ENCODE measurements at places on chromosomes 7 and 10.
A peak's percentile ranks its signal among the peaks of the same experiment; 100 is the strongest.

GRCh38 chr7:139494835-139495579 lies 11.5 kb upstream of the KLRG2 start:
- peak; percentile 60 for DNase-seq

DNA sequence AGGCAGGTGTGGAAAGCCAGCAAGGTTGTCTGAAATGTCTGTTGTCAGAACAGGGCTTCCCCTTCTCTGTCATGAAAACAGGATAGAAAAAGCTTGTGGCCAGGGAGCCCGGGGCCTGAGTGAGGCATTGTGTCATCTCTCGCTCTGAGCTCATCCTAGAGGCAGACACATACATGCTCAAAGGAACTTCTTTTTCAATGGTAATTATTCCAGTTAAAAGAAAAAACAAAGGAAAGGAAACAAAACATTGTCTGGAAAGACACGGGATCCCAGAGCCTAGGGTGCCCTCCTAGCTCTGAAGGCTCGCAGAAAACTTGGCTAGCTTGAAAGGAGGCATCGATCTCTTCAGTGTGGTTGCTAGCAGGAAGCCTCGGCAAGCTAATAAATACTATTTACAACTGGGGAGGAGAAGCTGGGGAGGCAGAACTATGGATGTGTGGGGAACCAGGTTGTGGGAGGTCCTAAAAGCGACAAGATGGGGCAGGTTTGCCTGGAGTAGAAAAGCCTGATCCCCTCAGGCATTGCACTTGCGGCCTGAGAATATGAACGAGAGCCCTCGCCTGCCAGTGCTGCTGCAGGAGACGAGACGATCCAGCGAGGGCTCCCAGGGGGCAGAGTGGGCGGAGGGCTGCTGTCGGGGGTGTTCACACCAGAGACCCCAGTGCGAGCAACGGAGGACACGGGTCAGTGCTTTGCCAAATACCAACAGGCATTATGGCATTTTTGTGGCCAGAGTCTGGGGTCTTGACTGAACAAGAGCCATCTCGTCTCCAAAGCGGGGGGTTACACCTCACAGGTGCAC lies 32.8 kb upstream of the DGKI start:
- no peak for DNase-seq

DNA sequence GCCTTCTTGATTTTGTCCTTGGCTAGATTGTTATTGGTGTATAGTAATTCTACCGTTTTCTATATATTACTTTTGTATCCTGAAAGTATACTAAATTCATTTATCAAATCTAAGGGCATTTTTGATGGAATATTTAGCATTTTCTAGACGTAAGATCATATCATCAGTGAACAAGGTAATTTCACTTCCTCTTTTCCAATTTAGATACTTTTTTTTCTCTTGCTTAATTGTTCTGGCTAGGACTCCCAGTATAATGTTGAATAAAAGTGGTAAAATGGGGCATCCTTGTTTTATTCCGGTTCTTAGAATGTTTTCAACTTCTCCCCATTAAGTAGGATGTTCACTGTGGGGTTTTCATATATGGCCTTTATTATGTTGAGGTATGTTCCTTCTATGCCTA lies 260.7 kb downstream of the POLR1F start:
- no peak for DNase-seq

DNA sequence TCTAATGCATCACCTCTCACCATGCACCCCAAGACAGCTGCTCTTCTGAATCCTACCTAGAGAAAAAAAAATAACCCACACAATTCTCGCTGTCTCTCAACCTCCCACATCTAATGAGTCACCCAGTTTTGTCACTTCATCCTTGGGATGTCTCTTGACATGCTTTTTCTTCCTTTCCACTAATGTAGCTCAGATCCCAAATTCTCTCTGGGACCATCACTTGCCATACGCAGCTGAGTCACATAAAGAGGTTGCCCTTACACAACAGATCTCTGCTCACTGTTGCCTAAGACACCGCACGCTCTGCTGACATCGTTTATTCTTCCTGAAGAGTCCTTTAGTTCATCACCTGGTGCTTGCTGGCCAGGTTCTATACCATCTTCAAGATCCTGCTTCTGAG lies 606.0 kb upstream of the GALNT17 start:
- DNase-seq: no peak

DNA sequence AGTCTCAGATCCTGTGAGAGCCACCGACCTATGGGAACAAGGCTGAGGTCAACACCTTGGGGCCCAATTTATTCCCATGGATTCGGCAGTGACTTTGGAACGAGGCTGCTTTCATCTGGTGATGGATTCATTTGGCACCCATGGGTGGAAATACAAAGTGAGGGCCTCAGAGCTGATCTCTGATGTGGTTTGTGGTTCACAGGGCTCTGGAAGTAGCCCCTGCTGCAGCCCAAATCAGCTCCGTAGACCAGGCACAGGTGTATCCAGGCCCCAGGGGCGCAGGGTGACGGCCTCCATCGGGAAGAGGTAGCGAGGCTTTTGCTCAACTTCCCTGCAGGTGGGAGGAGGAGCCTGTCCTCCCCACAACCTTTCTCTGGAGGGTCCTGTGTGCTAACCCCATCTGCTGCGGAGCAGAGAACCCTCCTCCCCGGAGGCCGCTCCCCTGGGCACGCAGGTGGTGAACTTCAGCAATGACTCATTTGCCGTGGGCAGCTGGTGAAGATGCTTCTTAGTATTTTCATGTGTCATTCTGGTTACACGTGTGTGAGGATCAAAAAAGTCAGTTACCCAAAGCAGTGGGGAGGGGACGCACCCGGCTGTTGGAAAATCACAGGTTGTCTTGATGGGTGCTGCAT lies 7.5 kb upstream of the JAKMIP3 start:
- no peak for DNase-seq

DNA sequence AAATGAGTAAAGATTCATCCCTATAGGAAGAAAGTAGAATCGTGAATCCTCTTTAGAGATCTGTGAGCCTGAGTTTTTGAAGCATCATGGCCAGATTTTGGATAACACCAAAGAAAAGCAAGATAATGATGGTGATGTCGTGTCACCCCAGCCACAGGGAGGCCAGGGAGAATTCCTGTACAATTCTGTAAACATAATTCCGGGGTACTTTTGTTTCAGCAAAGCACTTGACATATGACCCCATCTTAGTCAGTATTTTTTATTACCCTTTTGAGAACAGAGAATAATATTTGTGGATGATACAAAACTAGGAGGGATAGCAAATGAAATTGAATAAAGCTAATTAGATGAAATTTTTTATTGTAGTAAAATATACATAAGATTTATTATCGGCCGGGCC lies 33.8 kb downstream of the NACAD start:
- DNase-seq: no peak

GRCh38 chr10:17226891-17227303 lies 1.1 kb upstream of the VIM start:
- DNase-seq: no peak

DNA sequence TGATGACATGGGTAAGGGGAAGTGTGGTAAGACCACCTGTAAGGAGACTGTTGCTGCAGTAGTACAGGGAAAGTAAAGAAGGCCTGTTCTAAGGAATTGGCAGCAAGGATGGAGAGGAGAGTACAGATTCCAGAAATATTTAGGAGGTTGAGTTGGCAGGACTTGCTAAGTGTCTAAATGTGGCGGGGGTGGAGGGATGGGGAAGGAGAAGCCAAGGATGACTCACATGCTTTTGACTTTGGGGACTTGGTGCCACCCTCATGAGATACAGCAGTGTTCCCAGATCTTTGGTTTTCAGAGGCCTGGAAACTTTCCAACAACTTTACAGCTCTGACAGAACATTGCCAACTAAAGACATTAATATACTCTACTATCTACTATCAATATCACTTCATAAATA lies 45.4 kb downstream of the CDK6 start:
- no peak for DNase-seq

GRCh38 chr10:36232935-36233334 lies 590.8 kb upstream of the FZD8 start:
- no peak for DNase-seq

GRCh38 chr7:23963461-23964165 lies 253.6 kb downstream of the STK31 start:
- no peak for DNase-seq

- DNase-seq: no peak
Measured at GRCh38 chr7:129010075-129010474, 44.8 kb downstream of the TNPO3 start.

DNA sequence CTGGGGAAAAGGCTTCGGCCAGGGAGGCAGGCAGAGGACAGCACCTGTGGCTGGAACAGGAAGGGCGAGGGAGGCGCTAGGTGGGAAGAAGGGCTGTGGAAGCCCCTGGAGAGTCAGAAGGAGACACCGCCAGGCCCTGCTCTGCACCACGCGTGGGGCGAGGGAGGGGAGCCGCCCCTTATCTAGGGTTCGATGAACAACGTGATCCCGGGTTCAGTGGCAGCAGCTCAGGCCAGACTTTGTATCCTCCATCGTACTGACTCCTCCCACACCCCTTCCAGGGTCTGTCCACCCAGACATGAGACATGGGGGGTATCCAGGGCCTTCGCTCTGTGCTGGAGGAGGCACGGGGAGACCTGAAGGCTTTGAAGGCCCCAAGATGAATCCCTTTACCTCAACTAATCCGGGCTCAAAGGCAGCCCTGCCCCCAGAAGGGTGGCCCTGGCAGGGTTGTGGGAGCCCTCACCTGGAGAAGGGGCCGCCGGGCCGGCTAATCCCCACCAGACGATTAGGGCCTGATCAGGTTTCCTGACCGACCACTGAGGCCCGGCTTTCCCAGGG lies 110.8 kb downstream of the PDGFA start:
- no peak for DNase-seq

DNA sequence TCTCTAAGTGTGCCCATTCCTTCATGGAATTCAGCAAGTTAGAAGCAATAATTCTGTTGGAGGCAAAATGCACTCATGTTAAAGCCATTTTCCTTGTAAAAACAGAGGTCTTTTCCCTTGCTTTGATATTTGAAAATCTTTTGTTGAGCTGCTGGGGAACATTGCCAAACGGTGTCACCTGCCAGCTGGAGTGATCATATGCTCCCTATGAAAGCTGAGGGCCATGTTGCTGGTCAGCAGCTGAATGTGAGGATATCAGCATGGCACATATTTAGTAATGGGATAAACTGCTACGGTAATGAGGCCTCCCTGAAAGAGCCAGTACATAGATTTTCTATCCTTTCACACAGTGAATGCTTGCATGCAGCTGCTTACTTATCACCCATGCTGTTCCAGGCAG lies 224.3 kb downstream of the THSD7A start:
- peak; percentile 63 for DNase-seq

Data from NCI-H2081 (cell line).